Activated naive CD8-positive, alpha-beta T cell treated with anti-CD3 and anti-CD28 coated beads, Interleukin-2, amount 50 U/mL, for 16 hours (primary cell): ENCODE measurements at places on chromosomes 5 and 9.
A peak's percentile ranks its signal among the peaks of the same experiment; 100 is the strongest.

GRCh38 chr9:116355153-116355921 lies 201.7 kb downstream of the PAPPA start:
- DNase-seq, result no peak

GRCh38 chr9:121690316-121690715 lies 38.9 kb downstream of the DAB2IP start:
- no peak for DNase-seq

DNA sequence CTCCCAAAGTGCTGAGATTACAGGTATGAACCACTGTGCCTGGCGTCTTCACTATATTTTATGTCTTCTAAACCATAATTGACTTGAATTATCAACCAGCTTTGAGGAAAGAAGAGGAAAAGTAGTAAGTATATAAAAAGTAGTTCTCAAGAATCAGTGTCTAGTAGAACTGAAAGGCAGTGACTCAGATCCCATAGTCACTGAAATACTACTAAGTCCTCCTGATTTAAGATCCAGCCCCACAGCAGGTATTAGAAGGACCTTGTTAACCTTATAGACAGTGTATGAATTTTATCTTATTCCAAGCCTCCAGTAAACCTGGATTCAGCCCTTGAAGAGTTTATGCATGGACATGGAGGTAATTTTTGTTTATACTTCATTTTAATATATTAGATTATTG lies 31.5 kb downstream of the LNPEP start:
- no peak for DNase-seq

DNA sequence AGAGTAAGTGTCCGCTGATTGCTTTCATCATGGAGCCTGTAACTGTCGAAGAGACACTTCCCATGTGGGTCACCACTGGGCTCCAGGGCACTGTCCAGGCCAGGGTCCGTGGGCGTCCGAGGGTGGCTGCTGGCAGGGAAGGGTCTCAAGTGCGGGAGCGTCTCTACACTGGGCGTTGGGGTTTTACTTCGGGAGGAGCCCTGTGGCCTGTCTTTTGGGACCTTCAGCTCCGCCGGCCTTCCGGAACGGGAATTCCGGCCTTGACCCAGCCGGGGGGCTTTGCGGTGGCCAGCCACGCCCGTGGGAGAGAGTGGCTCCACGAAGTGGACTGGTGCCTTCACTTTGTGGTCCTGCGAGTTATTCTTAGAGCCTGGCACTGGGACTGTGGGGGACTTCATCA lies 86.2 kb downstream of the CAMSAP1 start:
- DNase-seq, result no peak

- DNase-seq, result no peak
These were observed 18.9 kb downstream of the WHRN start for GRCh38 chr9:114486205-114486963.

- DNase-seq, result peak; percentile 15
These were observed at the start of gene ELAVL2 for GRCh38 chr9:23826120-23826629. TSS of gene ELAVL2 (minus strand) at chr9:23826240. CDS start at chr9:23762234, 64,006 bp downstream.

- no peak for DNase-seq
These were observed 49.0 kb downstream of the NPR3 start for GRCh38 chr5:32760091-32760509.

DNA sequence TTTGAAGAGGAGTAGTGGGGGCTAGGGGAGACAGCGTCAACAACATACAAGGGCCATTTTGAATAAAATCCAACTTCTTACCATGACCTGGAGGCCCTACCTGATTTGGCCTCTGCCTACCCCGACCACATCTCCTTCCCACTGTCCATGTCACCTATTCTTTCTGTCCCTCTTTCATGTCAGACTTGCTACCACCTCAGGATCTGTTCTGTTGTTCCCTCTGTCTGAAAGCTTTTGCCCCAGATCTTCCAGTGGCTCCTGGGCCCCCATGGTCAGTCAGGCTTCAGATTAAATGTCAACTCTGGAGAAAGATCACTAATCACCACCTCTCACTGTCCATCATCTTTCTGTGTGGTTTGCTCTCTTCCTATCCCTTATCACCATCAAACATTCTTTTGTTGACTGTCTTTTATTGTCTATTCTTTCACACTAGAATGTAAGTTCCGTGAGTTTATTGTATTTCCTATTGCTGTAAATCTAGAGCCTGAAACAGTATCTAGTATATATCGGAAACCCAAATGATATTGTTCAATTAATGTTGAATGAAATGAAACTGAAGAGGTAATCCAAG lies 31.2 kb upstream of the APC start:
- no peak for DNase-seq

DNA sequence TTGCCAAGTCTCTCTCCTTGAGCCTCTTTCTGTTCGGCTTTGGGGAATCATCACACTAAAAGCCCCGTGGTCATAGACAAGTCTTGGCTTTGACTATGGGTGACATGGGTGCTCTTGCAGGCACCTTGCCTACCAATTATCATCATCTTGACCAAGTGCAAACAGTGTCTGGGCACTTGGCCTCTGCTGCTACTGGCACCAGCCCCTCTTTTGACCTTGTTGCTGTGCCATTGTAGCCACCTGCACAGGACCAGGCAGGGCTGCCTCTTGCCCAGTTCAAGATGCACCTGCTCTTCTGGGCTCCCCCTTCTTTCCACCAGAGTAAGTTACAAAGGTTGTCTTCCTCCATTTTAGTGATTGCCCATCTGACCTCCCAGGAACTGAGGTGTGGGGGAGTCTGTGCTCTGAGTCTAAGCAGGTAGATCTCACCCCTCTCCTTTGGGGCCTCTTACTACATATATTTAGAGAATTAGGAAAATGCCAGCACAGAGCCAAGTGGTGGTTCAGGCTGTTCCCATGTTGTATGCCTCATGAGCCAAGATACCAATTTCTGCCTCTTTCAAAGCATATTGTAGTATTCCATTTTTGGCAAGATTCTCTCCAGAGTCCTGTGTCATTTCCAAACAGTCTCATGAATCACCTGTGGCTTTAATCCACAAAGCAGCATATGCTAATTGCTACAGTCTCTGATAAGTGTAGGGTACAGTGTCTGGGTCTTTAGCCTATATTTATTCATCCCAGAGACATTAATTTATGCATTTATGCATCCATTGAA lies 142.9 kb upstream of the DAP start:
- DNase-seq, result no peak

DNA sequence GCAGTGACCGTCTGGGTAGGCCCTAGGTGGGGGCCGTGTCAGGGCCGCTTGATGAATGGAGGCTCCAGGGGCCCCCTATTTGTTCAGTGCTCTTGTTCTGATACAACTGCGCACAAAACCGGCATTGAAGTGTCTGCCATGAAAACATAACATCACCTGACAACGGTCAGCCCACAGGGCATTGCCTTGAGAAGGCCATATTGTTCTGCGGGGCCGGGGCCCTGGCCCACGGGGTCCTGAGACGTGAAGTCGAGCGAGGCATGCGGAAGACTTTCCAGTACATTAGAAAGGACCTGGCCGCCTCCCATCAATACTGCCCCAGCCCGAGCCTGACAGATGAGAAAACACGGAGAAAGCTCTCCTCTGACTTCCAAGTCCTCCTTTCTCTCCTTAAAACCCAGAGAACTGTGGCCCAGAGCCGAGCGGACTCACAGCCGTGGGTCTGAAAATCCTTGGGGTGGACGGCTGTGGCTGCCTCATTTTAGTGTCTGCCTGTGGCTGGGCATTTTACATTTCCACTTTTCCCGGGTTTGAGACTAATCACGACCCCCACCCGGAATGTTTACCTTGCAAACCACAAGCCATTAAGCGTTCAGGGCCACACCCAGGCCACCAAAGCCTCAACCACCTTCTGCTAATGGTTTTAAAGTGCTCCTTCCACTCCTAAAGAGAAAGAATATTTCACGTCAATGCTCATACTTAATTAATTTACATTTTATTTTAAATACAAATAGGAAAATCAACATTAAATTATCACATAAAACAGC lies 391.0 kb upstream of the IRX2 start:
- no peak for DNase-seq
